Activated T-cell treated with anti-CD3 and anti-CD28 coated beads for 24 hours (primary cell): ENCODE measurements at places on chromosomes 1 and 21.

GRCh38 chr1:178908358-178908757, 37.5 kb upstream of the ANGPTL1 start:
- no peak for DNase-seq

GRCh38 chr1:210626341-210626740, 297.6 kb downstream of the HHAT start:
- DNase-seq: no peak

DNA sequence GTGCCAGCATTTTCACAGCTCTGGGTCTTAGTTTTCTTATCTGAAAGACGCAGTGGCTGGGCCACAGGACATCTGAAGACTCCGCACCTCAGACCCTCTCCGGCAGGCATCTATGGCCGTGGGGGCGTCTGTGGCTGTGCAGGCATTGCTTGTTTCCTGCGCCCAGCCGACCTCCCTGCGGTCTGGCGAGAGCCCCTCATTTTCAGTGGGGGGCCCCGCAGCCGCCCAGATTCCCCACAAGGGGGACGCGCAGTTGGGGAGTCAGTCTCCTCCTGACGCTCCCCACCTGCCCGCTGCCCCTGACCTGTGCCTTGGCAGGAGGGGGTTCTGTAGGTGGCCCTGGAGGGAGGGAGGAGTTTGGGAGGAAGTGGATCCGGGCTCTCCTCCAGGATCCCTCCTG, 3.5 kb upstream of the TFF1 start:
- DNase-seq: no peak

DNA sequence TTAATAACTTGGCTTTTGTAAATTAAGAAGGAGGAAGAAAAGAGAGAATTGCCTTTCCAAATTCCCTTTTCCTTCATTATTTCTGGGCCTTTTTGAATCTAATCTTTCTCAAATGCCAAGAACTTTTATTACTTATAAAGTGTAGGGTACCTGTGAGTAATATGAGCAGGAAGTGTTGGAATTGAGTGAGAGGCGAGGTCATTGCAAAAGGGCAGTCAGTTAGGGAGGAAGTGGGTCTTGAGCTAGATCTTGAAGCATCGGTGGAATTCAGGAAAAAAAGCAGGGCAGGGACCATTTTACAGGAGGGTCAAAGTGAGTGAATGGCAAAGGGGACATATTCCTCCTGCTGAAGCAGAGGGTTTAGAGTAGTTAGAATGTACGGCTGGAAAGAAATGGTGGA, 23.4 kb downstream of the DDI2 start:
- DNase-seq: no peak

DNA sequence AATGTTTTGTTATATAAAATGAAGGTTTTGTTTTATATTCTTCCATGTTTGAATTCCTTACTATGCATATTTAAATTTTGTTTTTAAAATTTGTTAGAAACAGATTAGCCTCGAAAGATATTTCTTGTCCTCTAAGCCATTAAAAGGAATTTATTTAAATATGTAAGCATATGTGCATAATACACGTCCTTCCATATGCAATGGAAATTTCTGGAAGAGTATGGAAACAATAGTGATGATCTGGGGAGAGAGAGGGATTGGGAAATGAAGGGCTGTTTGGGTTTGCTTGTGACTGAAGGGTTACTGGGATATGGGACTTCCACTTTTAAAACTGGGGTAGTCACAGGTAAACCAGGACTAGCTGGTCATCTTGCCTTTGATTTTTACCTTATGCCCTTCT, 21.1 kb downstream of the ECHDC2 start:
- no peak for DNase-seq

GRCh38 chr21:35479065-35479448, 430.0 kb upstream of the RUNX1 start:
- DNase-seq: no peak

DNA sequence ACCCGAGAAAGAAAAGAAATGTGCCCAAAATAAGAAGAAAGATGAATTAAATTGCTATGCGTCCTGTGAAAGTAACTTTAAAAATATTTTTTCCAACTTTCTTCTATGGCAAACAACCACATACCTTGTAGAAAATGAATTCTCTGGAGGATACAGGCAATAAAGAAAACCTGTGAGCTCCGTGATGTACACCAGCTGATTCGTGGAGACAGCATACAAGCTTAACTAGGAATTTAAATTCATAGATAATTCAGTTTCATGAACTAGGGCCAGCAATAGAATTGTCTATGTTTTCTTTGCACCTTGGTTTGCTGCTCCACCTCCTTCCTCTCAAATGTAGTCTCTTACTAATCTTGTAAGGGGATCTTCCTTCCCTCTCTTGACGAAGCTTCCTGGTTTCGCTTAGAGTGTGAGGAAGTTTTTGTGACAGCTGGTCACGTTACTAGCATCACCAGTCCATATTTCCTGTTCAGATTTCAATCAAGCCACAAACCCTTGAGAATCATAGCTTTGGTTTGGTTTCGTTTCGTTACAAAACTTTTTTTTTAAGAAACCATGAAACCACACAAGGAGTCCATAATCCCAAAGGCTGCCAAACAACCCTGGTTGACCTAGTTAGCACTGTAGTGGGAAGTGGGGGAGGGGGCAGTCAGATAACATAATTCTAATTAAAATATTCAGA, 35.8 kb downstream of the GREM2 start:
- peak; percentile 4 for DNase-seq
